ENCODE measurements at places on chromosomes 3 and 15. TPM values are rescaled to one million over a fixed set of nuclear protein-coding genes. Genes with fewer than 3 reads are reported as not detected.

DNA sequence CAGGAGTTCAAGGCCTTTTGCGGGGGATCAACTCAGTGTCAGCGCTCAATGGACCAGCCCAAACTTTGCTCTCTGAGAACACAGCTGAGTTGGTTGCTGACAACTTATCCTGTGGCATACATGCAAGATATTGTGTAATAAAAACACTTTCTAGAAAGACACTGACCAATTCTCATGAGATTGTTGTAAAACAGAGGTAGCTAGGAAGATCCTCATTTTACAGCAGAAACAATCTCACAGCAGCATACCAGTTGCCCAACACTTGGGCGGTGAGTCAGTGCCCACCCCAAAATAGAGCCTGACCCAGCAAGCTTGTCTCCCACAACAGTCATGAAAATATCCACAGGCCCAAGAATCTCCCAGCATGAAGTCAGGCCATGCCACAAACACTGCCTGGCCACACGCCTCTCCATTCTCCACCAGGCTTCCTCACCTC lies 18.2 kb downstream of the KLHL6 start:
- H3K27ac ChIP-seq = no peak overlapping the region
- no peaks in the 10 kb centered on the region for H3K36me3 ChIP-seq
- no peak for DNase-seq
- peaks cover 7% of the 10 kb centered on the region for H3K4me1 ChIP-seq
- H3K27me3 ChIP-seq = peaks cover 43% of the 10 kb centered on the region

DNA sequence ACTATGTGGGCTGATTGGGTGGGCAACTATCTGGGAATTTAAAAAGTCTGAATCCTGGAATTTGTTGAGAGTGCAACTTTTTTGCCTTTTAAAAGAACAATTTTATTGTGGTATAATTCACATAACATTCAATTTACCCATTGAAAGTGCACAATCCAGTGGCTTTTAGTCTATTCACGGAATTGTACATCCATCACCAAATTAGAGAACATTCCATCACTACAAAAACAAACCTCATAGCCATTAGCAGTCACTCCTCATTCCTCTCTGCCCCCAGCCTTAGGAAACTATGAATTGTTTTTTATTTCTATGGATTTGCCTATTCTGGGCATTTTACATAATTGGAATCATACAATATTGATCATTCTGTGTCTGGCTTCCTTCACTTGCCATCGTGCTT lies 101.8 kb upstream of the ALDH1A3 start:
- DNase-seq = no peak
- no peaks in the 10 kb centered on the region for H3K4me1 ChIP-seq
- H3K27me3 ChIP-seq = no peaks in the 10 kb centered on the region
- H3K36me3 ChIP-seq = no peaks in the 10 kb centered on the region

The FAIM gene
- polyA plus RNA-seq = 22.5 TPM

The CAMK2N2 gene
- 0.03 TPM for polyA plus RNA-seq

The GLDN gene
- polyA plus RNA-seq = 10.5 TPM

The OSBPL10 gene
- 5.1 TPM for polyA plus RNA-seq

The CADM2 gene
- polyA plus RNA-seq = 0.43 TPM
